Posterior vena cava (tissue), 2 donors: ENCODE measurements at places on chromosomes 3 and 15.

DNA sequence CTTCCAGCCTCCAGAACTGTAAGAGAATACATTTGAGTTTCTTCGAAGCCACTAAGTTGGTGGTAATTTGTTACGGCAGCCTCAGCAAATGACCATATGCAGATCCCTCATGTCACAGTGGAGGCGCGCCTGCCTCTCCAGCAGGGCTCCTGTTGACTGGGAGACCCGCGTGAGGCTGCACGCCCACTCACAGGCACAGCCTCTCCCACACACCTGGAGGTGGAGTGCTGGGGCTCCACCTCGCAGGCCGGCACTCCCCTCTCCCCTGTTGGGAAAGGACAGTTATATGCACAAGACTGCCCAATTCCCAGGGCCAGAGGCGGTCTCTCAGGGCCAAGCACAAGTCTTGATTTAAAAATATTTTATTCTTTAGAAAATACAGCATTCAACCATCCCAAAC lies 2.8 kb upstream of the TLR9 start:
- DNase-seq, result no peak

- DNase-seq, result no peak
These were observed 64.4 kb downstream of the USP13 start for GRCh38 chr3:179717219-179717618.

DNA sequence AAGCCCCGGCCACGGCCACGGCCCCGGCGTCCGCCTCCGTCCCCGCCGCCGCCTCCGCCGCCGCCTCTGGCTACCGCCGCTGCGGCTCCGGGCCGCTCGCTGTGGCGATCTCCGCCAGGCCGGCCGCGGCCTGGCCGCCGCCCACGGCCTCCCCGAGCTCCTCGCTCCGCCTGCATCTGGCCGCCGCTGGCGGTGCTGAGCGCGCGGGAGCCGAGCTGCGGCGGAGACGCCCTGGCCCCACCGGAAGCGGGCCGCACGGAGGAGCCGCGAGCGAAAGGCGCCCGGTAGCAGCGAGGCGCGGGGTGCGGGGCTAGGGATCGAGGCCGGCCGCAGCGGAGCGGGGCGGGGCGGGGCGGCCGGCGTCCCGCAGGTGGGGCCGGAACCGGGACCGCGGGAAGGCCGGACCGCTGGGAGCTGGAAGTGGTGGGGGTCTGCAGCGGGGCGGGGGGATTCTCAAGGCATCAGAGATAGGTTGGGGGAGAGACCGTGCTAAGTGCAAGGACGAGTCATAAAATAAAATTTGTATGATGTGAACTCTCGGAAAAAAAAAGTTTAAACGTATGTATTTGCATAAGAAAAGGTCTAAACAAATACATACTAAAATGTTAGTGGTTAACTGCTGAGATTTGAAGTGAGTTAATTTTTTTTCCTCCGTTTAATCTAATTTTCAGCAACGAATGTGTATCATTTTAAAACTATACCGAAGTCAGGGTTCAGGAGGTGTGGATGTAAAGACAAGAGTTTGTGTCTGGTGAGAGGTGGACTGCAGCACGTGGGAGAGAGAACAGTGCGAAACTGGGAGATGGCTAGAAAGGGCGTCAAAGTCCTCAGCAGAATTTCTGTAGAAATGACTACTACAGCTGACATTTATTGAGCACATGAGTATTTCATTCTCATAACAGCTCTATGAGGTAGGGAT lies at the start of gene AVEN:
Gene AVEN, minus strand, starts transcription at position 334 of the 919 bp plus-strand sequence. Its CDS starts 158 bp downstream, at position 176.
- peak; percentile 85 for DNase-seq

GRCh38 chr15:85329561-85330422 lies 50.6 kb upstream of the AKAP13 start:
- no peak for DNase-seq

- no peak for DNase-seq
These were observed 82.6 kb upstream of the ARHGEF3 start for GRCh38 chr3:56884387-56884786.

DNA sequence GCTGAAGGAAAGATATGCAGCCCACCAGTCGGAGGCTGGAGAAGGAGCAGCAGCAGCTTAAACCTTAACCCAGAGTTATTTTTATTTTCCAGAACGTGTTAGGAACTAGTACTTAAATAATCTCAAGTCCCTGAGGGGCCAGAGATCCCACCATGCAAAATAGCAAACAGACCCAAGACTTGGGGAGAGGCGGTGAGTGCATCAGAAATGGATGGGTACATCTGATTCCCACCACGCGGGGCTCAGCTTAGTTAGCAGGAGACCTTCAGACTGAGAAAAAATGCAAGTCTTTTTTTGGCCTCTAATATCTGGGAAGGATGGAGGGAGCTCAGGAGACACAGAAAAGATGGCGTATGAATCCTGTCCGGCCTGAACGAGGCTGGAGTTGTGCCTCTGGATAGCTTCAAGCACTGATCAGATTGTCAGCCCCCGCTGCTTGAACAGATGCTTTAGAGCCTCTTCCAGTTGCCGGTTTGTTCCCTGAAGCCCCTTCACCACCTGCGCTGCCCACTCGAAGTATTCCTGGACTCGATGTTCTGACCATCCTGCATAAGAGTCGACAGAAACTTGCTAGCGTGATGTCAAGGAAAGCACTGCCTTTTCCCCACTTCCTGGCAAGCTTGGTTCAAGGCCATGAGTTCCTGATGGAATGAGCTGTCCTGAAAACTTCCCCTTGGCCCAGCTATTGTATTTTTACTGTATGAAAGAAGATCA lies 1.3 kb downstream of the HDDC3 start:
- DNase-seq, result no peak

DNA sequence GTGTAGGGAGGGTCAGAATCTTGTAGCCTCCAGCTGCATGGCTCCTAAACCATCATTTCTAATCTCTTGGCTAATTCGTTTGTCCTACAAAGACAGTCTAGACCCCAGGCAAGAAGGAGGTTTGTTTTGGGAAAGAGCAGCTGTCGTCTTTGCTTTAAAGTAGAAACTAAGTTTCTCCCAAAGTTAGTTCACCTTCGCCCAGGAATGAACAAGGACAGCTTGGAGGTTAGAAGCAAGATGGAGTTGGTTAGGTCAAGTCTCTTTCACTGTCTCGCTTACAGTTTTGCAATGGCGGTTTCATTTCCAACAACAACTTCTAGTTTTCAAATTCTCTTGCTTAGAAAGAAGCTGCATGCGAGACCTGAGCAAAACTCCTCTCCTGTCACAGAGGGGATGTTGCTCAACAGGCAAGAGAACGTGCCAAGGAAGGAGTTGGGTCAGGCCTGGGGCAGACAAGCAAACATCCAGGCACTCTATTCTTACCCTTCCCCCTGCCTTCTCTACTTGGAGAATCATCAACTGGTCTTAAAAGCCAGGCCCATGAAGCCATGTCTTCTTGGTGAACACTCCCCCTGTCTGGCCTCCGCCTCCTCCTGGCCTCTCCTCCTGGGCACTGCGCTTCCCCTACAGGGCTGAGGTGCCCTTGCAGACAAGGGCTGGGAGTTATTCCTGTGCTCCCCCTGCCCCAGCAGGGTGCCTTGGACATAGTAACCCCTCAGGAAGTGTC lies 57.6 kb downstream of the TMEM44 start:
- DNase-seq, result peak; percentile 91

DNA sequence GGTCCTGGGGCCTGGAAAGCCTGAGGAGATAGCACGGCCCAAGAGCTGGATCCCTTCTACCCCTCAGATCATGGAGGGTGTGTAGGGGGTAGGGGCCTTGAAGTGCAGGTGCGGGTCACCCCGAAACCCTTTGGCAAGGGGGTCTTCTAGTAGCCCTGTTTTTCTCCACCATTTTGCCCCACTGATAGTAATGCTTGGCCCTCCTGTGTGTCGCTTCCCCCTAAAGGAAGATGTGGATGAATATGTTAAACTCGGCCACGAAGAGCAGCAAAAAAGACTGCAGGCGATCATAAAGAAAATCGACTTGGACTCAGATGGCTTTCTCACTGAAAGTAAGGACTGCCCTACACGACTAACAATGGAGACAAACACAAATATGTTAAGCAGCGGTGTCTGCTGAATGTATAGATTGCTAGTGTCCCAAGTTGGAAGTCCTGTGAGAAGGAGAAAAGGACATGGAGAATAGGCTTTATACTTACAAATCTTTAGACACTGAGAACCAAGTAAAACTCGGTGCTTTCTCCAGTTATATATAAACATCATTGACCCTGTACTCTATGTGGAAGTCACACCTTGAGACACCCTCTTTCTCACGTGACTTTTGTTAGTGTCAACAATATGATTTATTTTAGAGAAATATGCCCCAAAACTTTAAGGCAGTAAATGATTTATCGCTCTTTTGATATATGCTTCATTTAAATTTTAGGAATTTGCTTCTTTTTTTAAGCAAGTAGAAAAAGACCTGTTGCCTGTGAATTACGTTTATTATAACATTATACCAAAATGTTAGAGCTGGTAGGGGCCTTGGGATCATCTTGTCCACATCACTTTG lies 802 bp downstream of the RCN2 start:
- no peak for DNase-seq

DNA sequence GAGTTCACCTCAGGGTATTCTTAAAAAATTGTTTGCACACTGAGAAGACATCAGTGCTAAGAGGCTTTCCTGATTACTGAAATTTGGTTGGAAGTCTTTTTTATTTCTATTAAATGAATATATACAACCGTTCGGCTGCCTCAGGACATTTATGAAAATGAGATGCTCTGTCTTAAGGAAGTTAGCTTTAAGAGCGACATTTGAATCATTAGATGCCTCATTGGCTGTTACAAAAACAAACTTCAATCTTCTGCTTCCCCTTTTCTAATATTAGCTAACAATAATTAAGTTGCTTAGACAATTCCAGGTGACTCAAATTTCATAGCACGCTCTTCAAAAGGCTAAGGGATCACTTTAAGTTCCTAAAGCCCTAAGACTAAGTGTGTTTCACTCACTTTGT lies 673.7 kb downstream of the FHIT start:
- no peak for DNase-seq

GRCh38 chr15:25775317-25775912 lies 87.7 kb downstream of the ATP10A start:
- DNase-seq, result peak; percentile 90

DNA sequence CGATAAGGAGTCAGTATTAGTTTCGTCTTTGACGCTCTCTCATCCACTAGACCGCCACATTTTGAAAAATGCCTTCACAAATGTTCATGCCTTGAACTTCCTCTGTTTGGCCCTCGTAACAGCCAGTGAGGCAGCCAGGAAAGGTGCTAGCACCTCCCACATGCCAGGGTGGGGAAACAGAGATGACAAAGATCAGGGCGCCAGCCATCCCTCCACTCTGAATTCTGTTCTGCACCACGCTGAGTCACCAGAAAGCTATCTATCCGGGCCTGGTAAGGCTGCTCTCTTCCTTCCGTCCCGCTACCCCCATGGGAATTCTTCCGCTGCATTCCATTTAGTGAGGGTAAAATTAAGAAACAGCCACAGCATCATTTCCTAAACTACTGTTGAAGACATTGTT lies 31.3 kb upstream of the BCL2L10 start:
- DNase-seq, result no peak

- no peak for DNase-seq
These were observed 50.2 kb downstream of the CDCP1 start for GRCh38 chr3:45095916-45096526.

DNA sequence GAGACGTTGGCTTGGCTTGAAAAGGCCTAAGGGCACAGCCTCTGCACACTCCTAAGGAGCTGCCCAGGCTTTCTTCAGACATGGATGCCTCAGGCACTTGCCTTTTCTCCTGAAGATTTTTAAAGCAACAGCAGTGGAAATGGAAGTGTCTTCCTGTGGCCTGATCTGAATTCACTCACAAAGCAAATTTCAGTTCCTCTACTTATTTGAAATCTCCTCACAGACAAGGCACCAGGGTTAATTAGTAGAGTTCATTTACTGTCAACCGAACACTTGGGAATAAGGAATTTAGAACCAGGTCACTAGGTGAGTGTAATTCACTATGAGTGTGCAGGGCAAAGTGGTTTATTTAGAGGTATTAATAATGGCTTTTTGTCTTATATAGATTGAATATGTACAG lies 27.2 kb upstream of the DAZL start:
- no peak for DNase-seq

DNA sequence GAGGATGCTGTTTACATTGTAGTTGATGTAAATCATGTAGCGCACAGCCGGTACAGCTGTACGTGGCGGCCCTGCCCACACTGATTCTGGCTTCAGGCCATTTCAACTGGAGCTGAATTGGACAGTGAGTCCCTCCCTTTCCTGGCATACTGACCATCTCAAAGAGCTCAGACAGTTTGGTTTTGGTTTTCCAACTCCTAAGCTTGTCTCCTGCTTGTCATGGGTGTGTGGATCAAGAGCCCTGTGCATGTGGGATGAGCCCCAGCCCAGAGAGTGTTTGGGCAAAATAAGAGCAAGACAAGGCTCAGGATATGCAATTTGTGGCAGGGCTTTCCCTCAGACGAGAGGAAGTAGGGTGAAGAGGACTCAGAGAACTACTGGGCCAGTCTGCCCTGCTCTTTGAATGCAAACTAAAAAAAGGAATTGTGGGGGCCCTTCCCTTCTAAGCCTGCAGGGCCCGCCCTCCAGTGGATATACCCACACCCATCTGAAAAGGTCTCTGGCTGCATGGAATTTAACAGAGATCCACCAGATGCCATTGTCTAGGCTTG lies 13.3 kb downstream of the ITGA11 start:
- peak; percentile 77 for DNase-seq

DNA sequence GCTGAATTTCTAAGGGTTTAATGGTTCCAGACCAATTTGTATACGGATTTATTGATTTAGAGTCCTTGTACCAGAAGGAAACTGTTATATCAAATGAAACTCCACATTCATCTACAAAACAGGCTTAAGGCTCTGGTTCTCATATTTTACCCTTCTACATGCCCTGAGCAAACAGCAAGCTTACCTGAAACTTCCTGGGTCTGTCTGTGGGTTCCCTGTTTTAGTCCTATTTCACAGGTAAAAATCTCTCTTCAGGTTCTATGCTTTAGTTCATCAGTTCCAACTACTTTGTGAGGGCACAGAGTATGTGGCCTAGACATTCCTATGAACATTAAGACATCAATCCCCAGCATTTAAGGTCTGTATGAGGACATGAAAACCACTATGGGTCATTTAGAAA lies 57.7 kb downstream of the RFX7 start:
- no peak for DNase-seq

GRCh38 chr3:47347217-47347801 lies 33.5 kb upstream of the PTPN23 start:
- no peak for DNase-seq

- DNase-seq, result no peak
These were observed 122.3 kb upstream of the AADACL2 start for GRCh38 chr3:151611419-151611818.

DNA sequence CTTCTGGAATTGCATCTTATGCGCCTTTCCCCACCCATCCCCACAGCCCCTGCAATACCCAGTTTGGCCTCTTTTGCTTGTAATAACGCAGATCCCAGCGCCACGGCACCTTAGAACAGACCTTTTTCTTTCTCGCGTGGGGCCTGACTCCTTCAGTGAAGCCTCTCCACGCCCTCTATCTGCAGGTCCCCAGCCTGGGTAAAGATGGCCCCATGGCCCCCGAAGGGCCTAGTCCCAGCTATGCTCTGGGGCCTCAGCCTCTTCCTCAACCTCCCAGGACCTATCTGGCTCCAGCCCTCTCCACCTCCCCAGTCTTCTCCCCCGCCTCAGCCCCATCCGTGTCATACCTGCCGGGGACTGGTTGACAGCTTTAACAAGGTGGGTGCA lies 594 bp downstream of the CRELD1 start:
- no peak for DNase-seq

GRCh38 chr3:95387242-95388021 lies 1324.6 kb downstream of the NSUN3 start:
- DNase-seq, result no peak
